H54 (cell line): ENCODE measurements at places on chromosomes 3 and 15.

DNA sequence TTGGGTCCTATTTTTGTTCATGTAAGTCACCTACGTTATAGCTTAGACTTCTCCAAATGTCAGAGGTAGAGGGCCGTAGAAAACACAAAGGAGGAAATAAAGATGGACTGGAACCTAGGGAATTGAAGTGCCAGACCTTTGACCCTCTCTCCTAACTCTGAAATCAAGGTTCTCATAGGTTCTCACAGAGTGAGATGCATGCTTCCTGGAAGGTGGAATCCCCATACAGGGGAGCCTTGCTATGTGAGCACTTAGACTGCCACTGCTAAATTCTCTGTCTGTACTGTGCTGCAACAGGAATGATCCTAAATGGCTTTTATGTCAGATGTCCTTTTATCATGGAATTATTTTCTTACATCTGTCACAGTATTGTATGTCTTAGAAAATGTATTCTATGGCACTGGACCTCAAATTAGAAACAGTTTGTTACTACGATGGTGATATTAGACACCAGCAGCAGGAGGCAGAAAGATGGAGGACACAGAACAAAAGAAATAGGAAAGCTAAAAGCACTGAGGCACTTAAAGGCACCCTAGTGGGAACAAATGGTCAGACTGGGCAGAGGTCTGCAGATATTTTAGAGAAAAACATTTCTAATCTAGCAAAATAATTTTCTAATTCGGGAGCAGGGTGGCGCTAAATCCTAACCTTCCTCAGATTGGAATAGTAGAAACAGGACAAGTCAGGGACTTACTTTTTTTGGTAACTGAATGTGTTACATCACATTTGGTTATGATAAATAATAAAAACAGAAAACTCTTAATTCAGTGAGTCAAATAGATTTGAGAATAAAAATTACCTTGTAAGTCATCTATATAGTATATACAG is 60.2 kb upstream of the CDAN1 start:
- no peak for DNase-seq

DNA sequence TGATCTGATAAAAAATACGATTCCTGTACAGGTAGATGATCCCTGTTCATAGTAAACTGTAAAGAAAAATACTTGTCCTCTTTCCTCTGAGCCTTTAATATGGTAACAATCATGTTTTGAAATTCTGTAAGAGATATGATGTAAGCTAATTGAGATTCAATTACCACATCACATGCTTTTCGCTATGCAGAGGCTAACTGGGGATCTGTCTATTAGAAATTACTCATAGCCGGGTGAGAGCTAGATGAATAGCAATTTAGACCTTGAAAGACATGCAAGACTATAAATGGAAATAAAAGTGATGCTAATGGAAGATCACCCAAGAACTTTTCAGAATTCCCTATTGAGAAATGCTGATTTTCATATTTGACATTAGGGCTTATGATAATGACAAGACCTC is 579.9 kb upstream of the ZNF717 start:
- DNase-seq: no peak

GRCh38 chr3:46191730-46192129 is 16.4 kb downstream of the CCR1 start:
- DNase-seq: no peak

GRCh38 chr15:47516972-47517371 is 200.3 kb upstream of the SEMA6D start:
- DNase-seq: no peak

DNA sequence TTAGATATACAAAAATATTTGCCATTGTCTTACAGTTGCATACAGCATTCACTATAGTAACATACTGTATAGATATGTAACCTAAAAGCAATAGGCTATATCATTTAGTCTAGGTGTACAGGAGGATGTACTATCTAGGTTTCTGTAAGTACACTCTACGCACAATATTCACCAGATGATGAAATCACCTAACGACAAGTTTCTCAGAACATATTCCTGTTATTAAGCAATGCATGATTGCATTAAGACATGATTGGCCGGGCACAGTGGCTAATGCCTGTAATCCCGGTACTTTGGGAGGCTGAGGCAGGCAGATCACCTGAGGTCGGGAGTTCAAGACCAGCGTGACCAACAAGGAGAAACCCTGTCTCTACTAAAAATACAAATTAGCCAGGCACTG is 14.5 kb upstream of the PRKCI start:
- no peak for DNase-seq

GRCh38 chr3:4467522-4467867 is 426 bp upstream of the SUMF1 start:
- DNase-seq: no peak

DNA sequence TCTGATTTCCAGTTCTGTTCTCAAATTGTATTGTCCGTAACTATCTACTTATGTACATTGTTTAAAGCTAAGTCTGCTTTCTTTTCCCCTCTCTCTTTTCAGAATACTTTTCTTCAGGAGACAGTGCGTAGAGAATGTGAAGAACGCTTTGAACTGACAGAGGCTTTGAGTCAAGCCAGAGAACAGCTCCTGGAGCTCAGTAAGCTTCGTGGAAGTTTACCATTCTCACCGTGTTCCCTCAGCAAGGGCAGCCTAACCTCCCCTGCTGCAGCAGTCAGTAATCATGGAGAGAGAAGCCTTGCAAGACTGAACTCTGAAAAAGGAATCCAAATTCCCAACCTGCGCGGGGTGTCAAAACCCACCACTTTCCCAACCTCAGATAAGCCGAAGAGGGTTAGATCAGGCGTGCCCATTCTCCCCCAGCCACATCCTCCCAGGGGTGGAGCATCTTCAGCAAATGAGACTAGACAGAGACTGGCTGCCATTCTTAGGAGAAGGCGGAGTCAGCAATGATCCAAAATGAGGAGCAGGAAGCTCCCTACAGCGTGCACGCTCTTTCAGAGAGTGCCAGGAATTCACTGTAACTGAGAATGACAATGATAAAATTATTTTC is 114.6 kb downstream of the CCNL1 start:
- no peak for DNase-seq

GRCh38 chr3:188037965-188038581 is 115.9 kb upstream of the LPP start:
- no peak for DNase-seq

- no peak for DNase-seq
These were observed 19.1 kb upstream of the TPM1 start for GRCh38 chr15:63023351-63023945.

DNA sequence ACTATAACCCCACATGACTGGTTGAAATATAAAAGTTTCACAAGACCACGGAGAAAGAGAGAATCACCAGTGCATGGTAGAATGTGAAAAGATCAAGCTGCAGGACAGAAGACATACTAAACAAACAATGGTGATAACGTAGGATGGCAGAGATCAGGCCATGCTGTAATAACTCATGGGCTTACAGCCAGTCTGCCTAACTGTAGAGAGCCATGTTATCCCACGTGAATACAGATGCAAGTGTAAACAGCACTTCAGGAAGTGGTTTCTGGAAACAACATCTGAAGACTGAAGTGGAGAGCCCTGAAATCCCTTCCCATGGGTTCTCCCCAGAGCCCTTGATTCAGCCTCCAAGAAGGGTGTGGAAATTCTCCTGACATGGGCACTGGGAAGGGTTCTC is 103.2 kb upstream of the SLCO2A1 start:
- no peak for DNase-seq

- DNase-seq: no peak
These were observed 1.7 kb downstream of the CHDH start for GRCh38 chr3:53844262-53845102.

DNA sequence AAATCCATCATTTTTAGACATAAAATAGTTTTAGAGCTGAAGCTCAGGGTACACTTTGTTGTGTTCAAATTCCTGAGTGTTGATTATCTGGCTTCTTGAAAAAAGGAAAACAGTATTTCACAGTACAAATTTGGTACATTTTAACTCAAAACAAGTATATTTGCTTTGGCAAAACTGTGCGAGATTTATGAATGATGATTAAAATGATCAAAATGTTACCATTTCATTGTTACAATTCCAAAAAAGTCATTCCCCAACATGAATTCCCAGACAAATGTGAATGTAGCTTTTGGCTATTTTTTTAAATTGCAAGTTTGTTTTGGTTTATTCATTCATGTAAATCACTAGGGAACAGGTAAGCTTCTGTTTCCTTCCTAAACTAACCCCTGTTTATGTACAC is 347.4 kb upstream of the DCBLD2 start:
- DNase-seq: no peak

DNA sequence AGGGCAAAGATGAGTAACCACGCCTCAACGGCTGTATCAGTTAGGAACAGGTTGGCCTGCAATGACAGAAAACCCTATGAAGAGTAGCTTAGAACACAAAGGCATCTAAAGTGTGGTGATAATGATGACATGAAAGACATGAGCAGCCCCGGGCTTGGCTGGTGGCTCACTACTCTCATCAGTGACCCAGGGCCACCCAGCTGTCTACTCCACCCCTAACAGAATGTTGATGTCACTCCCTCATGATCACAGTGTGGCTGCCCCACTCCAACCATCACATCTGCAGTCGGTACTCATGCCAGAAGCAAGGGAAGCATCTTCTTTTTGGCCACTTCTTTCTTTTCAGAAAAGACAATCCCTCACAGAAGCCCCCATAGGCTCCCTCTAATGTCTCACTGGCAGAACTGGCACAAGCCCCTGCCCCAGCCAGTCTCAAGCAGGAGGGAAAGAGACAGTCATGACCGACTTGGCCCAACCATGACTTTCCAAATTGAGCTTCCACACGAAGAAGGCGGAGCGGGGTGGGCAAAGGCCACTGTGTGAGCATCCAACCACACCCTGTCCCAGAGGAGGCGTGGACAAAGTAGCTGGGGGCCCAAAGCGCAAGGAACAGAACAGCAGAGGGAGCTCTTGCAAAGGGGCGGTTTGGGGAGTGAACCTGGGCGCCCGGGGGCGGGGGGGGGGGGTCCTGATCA is 72.0 kb upstream of the IQSEC1 start:
- DNase-seq: no peak

DNA sequence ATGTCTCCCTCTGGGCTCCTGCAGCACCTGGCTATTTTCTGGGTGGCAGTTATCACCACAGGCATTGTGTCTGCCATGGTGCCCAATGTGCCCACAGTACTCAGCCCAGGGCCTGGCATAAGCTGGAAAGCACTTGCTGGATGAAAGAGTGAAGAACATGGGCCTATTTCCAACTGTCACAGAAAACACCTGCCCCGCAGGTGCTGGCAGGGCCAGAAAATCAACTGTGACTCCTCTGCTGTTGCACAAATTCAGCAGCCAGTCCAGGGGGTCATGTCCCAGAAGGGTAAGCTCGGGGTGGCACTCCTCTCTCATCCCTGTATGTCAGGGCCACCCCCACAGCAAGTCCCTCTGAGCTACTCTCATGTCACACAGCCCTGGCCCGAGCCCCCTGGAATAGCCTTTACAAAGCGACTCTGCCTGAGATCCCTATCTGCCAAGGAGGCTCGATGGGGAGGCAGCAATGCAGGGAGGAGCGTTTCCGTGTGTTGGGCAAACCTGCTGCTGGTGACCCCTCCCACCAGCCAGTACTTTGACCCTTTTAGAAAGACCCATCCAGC is 16.9 kb downstream of the ITIH3 start:
- DNase-seq: no peak

DNA sequence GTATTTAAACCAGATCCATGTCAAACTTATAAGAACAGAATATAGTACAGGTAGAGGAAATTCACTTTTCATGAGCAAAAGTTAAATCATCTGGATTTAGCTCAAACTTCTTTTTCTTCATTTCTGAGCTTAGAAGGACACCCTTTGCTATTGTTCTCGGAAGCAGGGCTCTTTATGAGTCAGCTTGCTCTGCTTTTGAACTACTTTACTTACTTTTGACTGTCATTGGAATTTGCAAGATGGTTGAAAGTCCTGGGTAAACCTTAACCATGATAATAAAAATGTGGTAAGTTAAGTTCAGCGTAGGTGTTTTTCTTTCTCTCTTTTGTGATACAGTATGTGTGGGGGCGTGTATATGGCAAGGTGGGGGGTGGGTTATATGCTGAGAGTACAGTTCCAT is 312.7 kb upstream of the DPH6 start:
- DNase-seq: no peak

- DNase-seq: no peak
These were observed 1.1 kb downstream of the KCNH8 start for GRCh38 chr3:19149368-19149767.

- DNase-seq: no peak
These were observed 121.7 kb upstream of the TPM1 start for GRCh38 chr15:62920682-62921502.

DNA sequence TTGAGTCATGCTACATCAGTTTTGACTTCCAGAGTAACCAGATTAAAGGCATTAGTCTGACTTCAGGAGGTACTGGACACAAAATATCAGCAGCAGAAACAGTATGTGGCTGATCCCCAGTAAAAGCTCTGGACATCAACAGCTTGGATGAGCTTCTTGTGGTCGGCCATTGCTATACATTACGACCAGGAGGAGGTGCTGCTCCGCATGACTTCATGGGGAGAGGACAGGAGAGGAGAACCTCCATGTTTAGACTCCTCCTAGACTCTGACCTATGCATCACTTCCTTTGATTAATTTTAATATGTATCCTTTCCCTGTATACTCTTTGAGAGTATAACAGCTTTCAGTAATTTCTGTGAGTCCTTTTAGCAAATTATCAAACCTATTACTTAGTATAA is 285.6 kb upstream of the ARHGEF26 start:
- no peak for DNase-seq

GRCh38 chr3:29937185-29937584 is 656.3 kb downstream of the RBMS3 start:
- no peak for DNase-seq

DNA sequence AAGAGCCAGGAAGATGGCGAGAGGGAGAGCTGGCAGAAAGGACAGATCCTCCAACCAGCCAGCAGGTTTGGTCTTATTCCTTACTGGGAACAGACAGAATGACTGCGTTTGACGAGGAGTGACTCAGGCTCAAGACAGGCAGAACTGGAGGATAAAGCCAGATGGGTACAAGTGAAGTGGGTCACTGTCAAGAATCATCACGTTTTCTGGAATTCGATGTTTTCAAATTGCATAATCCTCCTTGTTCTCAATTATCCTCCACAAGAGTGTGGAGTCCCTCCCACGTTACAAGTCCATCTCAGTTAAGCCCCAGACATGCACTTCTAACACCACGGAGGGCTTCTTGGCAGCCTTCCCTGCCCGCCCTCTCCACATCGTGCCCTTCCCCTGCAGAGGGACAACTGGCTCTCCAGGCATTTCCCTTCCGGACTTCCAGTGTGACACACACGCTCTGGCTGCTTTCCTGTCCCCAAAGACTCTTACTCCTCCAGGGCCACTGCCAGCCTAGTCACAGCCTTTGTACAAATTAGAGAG is 183.1 kb downstream of the CHST2 start:
- peak; percentile 50 for DNase-seq

- no peak for DNase-seq
These were observed 132.2 kb upstream of the TBC1D5 start for GRCh38 chr3:17874636-17875035.

DNA sequence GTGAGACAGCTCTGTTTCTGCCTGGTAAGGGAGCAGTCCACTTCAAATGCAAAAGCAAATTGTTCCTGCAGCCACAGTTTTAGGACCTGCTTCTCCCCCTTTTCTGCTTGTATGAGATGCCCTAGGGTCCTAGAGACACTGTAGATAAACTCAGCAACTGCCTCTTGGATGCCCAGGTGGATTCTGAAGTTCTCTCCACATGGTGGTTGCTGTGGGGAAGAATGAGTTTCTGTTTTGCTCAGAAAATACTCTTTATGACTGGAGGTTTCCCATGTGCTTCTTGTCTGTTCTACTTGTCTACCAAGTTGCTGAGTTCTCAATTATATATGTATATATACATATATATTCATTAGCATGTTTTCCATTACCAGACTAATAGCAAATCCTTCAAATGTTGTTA is 5.6 kb upstream of the ZNF80 start:
- DNase-seq: no peak

- DNase-seq: no peak
These were observed 1.2 kb downstream of the NKIRAS1 start for GRCh38 chr3:23915537-23916108.
